ENCODE measurements at places on chromosomes 1 and 21.

DNA sequence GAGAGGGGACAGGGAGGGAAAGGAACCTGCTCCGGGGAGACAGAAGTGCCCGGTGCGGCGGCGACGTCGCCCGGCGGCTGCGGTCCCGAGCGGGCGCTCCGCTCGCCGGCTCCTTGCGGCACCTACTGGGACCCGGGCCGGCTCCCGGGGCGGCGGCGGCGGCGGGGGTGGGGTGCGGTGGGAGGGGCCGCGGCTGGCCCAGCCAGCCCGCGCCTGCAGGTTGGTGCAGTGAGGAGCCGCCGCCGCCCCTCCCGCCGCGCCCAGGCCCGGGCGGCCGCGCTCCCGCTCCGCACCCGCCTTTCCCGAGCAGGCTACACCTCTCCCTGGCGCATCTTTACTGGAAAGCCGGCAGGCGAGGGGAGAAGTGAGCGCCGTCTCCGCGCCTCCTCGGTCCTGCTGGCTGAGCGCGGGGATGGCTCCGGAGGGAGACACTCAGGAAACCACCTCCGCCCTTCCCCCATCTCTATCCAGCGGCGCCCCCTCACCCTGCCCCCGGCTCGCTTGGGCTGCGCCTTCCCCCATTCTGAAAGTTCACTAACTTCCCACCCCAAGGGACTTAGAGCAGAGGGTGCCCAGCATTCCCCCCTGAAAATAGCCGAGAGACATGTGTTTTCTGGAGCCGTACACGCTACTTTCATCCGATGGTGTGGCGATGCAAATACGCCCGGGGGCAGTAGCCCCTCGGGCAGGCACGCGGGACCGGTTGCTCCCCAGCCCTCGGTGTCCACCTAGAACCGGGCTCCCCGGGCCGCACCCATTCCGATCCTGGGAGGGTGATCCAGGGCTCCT is at the start of gene PLD5:
Gene PLD5, minus strand, starts transcription at position 127 of the 789 bp plus-strand sequence.
- DNase-seq = no peak

- no peak for DNase-seq
These were observed 145.5 kb downstream of the TBX15 start for GRCh38 chr1:118842452-118843201.

GRCh38 chr1:177368255-177368654 is 197.5 kb downstream of the BRINP2 start:
- no peak for DNase-seq

- DNase-seq = no peak
These were observed 332.7 kb upstream of the RUNX1 start for GRCh38 chr21:35381743-35382310.

DNA sequence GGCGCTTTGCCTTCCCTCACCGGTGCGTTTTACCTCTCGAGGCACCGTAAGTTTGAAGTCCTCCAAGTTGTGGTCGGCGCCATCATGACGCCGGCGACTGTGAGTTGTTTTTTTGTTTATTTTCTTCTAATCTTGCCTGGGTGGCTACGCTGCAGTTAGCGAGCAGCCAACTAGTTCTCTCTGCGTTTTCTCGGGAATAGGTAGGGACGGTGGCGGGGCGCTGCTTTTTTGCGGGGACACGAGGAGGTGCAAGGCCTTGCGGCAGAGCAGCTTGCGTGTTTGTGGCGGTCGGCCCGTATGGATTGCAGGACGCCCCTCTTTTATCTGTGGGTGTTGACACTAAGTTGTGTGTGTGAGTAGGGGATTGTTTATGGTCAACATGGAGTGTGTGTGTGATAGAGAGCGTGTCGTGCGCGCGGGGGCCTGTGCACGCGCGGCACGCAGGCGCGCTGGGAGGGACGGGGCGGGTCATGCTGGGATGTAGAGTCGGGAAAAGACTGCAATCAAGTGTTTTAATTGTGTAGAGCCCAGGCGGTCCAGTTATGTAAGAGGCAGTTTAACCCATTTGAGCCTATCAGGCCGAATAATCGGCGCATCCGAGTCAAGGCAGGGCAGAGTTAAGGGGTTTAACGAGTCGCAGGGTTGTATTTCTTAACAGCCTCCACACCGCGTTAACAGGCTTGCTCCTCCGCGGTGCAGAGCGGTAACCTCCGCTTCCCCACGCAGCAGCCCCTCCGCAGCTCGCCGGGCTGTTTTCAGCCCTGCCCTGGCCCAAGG is 1.2 kb upstream of the NEGR1 start:
- DNase-seq = peak; percentile 78

DNA sequence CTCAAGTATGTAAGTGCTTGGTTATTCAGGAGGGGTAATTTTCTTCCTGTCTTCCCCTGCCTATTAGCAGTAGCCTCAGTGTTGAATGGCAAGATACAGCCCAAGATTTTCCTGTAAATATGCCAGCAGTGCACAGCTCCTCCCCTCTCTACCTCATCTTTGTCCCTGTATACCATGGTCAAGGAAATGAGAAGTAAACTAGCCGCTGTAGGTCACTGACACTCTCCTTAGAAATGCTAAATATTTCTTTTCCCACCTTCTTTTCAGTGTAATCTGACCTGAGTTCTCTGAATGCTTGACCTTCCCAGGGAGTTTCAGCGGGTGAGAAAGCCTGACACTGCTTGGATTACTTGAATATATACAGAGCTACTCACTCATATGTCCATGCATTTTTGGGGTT is 84.1 kb upstream of the ZNF326 start:
- DNase-seq = no peak

GRCh38 chr1:2320006-2320405 is 71.3 kb downstream of the MORN1 start:
- DNase-seq = no peak

GRCh38 chr1:10717296-10718082 is 79.0 kb downstream of the CASZ1 start:
- DNase-seq = no peak

GRCh38 chr21:29146726-29147125 is 16.3 kb downstream of the MAP3K7CL start:
- DNase-seq = no peak

GRCh38 chr1:230809256-230809990 is 58.9 kb downstream of the C1orf198 start:
- DNase-seq = peak; percentile 7

GRCh38 chr1:163781146-163781545 is 459.4 kb downstream of the NUF2 start:
- DNase-seq = no peak

DNA sequence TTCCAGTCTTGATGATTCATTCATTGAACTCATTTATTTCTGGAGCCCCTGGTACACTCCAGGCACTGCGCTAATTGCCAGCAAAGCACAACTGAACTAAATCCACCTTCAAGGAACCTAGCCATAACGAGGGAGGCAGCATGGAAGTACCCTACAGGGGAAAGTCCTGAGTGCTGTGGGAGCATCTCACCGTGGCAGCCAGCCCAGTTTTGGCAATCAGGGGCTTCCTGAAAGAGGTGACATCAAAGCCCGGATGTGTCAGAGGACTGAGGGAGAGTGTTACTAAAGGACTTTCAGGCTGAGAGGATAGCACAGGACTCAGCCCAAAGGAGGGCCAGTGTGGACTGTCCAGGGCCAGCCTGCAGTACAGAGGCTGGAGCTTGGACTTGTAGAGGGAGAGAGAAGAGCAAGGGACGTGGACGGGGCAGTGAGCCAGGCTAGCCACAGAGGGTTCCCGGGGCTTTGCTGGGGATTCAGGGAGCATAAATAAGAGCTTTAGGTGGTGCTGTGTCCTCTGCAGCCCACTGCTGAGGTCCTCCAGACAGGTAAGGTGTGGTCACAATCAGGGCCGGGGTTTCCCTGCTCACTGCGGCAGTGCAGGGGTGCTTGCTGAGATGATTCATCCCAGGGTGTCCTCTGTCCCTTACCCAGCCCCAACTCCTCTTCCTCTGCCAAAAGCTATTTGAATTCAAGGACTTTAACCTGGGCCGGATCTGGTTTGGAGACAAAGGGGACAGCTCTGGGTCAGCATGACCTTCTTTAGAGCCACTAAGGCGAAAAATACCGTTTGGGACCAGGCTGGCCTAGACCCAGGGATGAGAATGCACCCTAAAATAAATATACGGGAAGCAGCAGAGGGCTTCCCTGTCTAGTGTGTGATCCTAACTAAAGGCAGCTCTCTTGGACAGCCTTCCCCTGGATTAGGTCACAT is 128.3 kb downstream of the EDEM3 start:
- peak; percentile 64 for DNase-seq

- no peak for DNase-seq
These were observed 5.1 kb downstream of the NT5C1A start for GRCh38 chr1:39666772-39667171.

DNA sequence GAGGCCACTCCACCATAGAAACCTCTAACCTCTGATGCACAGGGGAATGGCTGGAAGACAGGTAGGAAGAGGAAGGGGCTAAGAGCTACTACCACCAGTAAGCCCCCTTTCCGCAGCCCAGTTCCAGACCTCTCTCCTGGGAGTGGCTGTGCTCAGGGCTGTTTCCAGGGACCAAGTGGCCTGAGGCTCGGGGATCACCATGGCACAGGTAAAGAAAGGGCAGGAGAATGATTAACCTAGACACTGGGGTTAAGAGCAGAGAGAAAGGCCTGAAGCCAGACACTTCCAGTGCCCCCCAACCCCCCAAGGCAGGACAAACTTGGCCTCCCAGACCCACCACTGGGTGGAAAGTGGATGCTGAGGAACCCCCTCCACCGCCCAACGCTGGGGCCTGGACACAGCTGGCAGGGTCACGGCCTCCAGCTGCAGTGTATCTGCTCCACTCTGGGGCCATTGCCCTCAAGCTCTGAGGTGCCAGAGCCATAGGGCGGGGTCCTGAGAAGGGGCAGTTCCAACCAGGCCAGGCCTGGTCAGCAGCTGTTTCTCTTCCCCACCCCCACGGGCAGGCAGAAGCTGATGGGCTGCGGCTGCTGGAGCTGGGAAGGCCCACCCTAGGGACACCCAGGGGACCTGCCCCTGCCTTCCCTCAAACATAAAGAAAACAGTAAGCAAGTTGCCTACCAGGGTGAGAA is 2.6 kb downstream of the TAGLN2 start:
- no peak for DNase-seq

GRCh38 chr1:116111524-116112021 is 374 bp downstream of the MAB21L3 start:
- DNase-seq = no peak

DNA sequence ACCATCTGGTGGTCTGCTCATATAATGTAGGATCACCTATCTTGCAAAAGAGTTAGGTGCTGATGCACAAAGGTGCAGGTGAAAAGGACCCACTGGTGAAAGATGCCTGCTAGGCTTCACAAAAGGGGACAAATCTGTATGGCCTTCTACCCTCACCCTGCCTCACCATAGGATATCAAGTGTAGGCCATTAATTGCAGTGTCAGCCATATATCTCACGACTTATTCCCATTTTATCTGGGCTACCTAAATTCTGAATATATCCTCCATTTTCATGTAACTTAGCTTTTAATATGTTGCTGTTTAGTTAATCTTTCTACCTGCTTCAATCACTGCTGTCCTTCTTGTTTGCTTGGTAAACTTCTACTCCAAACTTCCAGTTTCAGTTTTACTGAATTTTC is 84.2 kb upstream of the DPH5 start:
- no peak for DNase-seq

- DNase-seq = no peak
These were observed 90.4 kb upstream of the DPH5 start for GRCh38 chr1:101116006-101116405.

DNA sequence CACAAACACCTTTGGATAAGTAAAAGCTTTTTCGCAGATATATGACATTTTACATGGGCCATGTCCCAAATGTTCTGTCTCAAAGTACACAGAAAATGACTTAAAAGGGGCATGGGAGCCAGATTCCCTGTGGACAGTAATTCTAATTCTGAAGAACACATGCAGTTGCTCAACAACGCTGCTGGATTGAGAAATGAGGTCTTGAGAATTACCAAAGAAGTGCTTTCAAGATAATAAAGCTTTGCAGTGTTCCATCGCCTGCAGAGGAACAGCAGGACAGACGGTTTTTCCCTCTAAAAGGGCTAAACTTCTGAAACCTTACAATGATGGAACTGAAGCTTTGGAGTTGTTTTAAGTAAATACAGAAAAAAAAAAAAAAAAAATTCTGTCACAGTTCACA is 55.3 kb upstream of the HSPA13 start:
- DNase-seq = no peak

- DNase-seq = no peak
These were observed 10.9 kb upstream of the GNB1 start for GRCh38 chr1:1901641-1902294.

GRCh38 chr1:181604482-181605249 is 121.3 kb downstream of the CACNA1E start:
- DNase-seq = no peak

DNA sequence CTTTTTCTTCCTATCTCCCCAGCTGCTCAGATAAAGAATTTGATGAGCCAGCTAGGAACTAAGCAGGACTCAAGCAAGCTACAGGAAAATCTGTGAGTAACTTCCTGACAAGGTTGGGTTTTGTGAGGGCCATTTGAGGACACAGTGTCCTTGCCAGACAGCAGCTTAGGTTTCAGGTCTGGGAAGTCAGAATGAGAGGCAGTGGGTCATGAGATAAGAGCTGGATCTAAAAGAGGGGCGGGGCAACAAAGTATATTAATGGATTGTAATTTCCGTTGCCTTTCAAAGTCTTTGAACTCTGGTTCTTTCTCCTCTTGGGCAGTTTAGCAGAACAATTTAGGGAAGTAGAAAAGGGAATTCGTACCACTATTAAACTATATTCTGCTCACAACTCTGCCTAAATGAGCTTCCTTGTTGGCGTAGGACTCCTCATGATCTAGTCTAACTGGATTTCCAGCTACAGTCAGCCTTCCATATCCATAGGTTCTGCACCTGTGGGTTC is 16.6 kb downstream of the STX12 start:
- peak; percentile 33 for DNase-seq

Data from mucosa of gallbladder (tissue), 1 donor.